Effector memory CD4-positive, alpha-beta T cell (primary cell): ENCODE measurements at places on chromosomes 2 and 18.

- no peak for DNase-seq
These were observed 45.9 kb downstream of the FAM228A start for GRCh38 chr2:24220554-24221291.

- no peak for DNase-seq
These were observed 134.7 kb downstream of the RIF1 start for GRCh38 chr2:151544449-151544848.

DNA sequence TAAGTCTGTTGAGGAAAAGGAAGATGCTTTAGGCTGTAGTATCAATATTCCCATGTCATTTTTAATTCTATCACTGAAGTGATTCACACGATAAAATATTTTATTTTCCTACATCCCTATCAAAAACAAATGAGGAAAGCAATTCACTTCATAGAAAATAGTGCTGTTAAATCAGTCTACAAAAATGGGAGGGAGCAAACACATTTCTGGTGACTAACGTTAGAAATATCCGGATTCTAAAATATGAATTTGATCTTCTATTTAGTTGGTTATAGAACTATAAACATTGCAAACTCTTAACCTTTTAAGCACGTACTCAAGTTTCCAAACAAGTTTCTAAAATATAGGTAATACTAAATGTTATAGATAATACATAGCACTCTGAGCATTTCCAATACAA, 20.8 kb downstream of the ATF2 start:
- no peak for DNase-seq

GRCh38 chr2:107197594-107198294, 311.8 kb upstream of the ST6GAL2 start:
- DNase-seq: no peak

DNA sequence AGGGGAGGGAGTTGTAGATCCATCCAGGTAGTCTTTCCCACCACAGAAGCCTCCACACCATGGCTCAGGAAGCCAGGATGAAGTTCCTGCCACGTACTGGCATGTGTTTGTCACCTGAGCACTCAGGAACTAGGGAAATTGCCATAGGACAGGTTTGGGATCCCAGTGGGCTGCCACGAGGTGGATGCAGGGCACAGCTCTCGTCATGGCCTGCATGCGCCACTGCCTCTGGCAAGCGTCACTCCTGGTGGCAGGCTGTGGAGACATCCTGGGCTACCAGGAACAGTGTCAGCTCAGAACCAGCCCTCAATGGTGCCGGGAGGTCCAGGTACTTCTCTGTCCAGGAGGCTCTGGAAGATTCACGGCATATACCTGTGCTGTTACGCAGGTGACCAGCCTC, 3.8 kb downstream of the ARHGEF4 start:
- no peak for DNase-seq

DNA sequence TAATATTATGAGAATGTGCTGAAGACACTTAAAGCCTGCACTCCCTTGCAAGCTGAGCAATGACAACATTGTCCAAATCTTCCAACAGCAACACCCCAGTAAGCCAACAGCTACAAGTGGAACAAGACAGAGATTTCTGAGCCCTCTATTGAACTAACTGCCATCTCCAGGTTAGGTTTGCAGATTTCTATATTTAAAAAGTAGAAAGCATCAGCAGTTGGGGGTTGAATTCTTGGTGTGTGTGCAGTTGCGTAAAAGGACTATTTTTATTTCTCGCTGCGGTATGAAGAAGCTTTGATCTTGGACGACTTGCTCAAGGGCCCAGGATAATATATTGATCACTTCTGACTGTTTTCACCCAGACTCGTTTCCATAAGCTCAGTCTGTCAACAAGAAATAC, 106.2 kb upstream of the ZFP36L2 start:
- DNase-seq: no peak
